ENCODE measurements at places on chromosomes 13 and 19.

GRCh38 chr19:14571695-14572490 is at the start of gene NDUFB7:
TSS of gene NDUFB7 (minus strand) at chr19:14572066. CDS start at chr19:14572000, 66 bp downstream.
- DNase-seq, result peak; percentile 94

DNA sequence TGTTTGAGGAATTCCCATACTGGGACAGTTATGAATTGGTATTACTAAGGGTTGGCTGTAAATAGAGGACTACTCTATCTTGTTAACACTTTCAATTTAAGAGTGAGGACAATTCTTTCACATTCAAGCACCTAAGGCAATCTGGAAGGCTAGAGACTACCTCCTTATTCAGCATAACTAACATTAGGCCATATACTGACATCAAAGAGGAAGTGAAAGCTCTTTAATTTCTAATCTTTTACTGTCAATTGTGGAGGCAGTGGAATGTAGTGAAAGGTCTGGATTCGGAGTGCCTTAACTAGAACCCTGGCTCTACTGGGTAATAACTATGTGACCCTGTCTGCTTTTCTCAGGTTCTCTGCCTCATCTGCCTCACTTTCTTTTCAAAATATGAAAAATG is 134.0 kb downstream of the UFM1 start:
- no peak for DNase-seq

GRCh38 chr13:19955873-19956559 is 2.5 kb upstream of the ZMYM2 start:
- no peak for DNase-seq

- DNase-seq, result no peak
Observed at GRCh38 chr19:17244618-17245534, 843 bp downstream of the NR2F6 start.

- DNase-seq, result no peak
Observed at GRCh38 chr13:80157261-80157932, 183.5 kb downstream of the SPRY2 start.

GRCh38 chr19:4768934-4769777 is 22.4 kb upstream of the FEM1A start:
- DNase-seq, result peak; percentile 72

- no peak for DNase-seq
Observed at GRCh38 chr13:73065665-73066340, 7.0 kb downstream of the KLF5 start.

GRCh38 chr19:47582320-47582909 is 9.5 kb upstream of the ZNF541 start:
- DNase-seq, result no peak

- DNase-seq, result no peak
Observed at GRCh38 chr19:42095814-42096230, 19.9 kb downstream of the ZNF574 start.

- peak; percentile 61 for DNase-seq
Observed at GRCh38 chr19:4064496-4065260, 2.0 kb downstream of the ZBTB7A start.

- no peak for DNase-seq
Observed at GRCh38 chr13:47317356-47317755, 420.5 kb upstream of the HTR2A start.

DNA sequence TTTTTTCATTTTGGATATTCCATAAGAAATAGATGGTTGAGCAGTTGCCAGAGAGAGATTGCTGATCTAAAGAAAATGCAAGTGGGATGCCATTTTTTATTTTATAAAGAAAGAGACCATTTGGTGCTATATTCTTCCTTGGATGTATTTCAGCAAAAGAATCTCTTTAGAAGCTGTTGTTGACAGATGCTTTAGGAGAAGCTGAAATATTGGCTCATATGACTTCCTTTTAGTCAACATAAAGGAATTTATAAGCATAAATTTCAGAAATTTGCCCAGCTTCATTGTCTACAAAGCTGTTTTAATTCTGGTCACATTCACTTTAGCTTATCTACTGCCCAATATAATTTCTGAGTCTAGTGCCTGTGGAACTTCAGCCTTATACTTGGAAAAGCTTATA is 36.9 kb downstream of the POLR1D start:
- no peak for DNase-seq

DNA sequence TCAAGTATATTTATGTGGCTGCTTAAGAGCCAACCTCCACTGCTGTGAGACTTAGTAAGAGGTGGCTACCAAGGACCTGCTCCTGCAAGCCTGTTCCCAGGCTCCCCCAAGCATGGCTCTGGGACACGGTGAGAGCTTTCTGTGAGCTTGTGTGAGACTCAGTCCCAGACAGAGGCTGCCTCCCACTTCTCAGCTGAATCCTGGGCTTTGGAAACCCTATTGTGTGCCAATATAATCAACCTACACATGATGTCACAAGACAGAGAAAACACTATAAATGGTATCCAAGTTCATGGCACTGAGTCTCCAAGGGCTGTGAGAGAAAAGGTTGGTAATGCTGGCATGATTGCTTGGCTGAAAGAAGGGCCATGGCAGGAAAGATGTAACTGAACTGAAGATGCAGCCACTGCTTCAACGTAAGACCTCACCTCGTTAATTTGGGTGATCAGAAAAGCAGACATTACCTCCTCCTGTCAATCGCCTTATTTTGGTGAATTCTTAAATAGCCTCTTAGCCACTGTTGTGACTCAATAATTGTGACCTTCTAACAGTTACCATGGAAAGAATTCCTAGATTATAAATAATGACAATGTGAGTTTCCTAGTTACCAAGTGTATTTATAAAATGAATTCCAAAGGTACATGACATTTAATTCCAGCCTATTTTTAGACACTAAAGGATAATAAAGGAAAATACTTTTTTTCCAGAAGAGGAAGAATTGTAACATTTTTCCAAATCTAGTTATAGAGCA is 332.0 kb downstream of the IRS2 start:
- DNase-seq, result no peak

DNA sequence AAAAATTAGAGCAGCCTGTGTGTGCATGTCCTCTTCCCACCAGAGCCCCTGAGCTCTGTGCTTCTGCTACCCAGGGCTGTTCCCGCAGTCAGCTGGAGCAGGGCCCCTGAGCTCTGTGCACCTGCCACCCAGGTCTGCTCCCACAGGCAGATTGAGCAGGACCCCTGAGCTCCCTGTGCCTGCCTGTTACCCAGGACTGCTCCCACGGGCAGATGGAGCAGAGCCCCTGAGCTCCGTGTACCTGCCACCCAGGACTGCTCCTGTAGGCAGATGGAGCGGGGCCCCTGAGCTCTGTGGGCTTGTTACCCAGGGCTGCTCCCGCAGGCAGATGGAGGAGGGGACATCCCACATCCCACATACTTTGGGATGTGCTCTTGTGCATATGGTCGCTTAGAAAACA is 186.8 kb upstream of the SOX1 start:
- DNase-seq, result no peak

GRCh38 chr19:4909897-4910593 is 744 bp downstream of the UHRF1 start:
- peak; percentile 92 for DNase-seq

- no peak for DNase-seq
Observed at GRCh38 chr13:99050983-99051488, 73.2 kb upstream of the DOCK9 start.

DNA sequence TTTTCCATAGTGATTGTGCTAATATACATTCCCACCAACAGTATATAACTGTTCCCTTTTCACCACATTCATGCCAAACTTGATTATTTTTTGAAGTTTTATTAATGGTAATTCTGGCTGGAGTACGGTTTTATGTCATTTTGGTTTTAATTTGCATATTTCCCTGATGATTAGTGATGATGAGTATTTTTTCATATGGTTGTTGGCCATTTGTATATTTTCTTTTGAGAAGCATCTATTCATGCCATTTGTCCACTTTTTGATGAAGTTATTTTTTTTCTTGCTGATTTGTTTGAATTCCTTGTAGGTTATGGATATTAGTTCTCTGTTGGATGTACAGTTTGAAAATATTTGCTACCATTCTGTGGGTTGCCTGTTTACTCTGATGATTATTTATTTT is 484.4 kb upstream of the SPRY2 start:
- no peak for DNase-seq

DNA sequence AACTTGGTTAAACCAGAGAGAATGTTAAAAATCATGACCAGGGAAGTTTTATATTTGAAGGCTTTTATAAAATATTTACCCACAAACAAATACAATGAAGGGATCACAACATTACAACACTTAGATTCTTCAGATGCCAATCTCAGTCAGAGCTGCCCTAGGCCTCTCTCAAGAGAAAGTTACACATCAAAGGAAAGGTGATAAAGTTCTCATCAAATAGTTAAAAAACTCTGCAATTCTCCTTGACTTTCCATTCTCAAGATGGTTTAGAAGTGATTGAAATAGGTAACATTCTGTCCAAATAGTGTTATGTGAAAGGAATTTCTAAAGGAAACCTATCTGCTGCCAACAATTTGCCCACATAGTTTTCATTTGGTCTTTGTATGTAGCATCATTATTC is 1115.2 kb upstream of the MIR17HG start:
- DNase-seq, result no peak

- peak; percentile 16 for DNase-seq
Observed at GRCh38 chr13:99280166-99280565, 22.0 kb upstream of the GPR18 start.

- DNase-seq, result no peak
Observed at GRCh38 chr13:111245576-111246384, 74.7 kb upstream of the TEX29 start.

DNA sequence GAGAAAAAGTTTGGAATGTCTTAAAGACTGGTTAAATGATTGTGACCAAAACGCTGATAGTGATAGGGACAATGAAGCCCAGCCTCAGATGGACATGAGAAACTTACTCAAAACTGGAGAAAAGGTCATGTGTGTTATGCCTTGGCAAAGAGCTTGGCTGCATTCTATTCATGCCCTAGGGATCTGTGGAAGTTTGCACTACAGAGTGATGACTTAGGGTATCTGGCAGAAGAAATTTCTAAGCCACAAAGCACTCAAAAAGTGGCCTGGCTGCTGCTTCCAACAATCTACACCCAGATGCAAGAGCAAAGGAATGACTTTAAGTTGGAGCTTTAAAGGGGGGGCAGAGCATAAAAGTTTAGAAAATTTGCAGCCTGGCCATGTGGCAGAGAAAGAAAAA is 521.3 kb downstream of the UQCRFS1 start:
- DNase-seq, result no peak

DNA sequence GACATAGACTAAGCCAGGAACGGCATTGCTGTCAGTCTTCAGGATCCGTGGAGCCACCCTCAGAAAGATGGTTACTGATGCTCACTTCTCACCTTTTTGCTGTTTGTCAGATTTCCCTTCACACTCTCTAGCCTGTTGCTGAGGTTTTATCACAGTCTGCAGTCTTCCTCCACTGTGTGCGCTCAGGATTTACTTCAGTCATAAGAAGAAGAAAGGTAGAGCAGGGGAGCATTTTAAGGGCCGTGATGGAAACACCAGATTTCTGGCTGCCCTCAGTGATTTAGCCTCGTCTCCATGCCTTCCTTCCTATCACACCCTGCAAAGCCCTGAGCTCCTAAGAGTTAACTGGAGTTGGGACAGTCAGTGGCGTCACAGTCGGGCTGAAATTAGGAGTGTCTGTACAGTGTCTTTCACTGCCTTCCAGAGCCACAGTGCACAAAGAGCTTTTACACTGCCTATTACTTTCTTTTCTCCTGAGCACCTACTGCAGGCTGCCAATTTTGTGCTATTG is 60.0 kb upstream of the GPR183 start:
- no peak for DNase-seq

DNA sequence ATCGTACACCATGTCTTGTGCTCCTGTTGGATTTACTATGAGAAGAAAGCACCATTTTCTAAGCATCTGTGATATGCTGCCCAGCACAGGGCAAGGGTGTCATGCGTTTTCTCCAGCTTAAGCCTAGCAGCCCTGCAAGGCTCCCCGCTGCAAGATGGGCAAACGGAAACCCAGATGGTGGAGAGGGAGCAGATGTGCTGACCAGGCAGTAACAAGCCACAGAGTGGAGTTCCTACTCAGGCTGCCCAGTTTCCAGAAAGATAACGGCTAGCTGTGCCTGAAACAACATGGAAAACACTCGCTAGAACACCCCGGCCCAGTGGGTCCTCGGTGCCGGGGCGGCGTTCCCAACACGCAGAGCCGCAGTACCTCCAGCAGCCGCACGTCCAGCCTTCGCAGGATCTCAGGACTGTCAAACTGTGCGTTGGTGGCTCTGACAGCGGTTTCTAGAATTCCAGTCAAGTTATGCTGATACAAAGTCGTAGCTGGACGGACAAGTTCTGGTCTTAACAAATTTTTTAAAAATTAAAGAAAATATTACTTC is 68.4 kb downstream of the TUBGCP3 start:
- no peak for DNase-seq

DNA sequence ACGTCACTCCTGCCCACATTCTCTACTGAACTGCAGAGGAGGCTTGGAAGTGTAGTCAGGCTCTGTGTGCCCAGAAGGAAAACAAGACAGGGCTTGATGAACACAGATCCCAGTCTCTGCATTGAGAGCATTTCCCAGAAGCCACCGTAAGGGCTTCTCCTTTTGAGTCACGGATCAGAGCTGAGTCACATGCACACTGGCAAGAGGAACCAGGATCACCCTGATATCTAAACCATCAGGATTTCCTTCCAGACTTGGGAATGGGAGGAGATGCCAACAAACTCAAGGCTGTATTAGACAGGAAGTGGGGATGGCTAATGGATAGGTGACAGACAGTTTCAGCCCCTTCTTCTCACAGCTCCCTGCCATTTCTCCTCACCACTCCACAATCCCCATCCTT is 17.7 kb upstream of the FBXO17 start:
- no peak for DNase-seq

DNA sequence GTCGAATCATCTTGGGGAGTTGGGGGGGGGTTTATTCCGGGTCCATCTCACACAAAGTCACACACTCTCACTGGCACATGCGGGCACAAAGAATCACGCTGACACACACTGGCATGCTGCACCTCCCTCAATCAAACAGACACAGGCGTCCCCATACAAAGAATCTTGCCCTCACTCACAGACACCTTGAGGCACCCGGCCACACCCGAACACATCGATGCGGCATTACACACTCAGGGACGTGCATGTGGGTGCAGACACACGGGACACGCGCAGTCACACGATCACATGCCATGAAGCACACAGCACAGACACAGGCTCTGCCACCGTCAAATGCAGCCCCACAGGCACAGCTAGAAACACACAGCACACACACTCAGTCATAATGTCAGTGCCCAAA is 7.8 kb downstream of the NFIX start:
- no peak for DNase-seq

- no peak for DNase-seq
Observed at GRCh38 chr13:50453188-50453587, 390.3 kb downstream of the DLEU7 start.

- DNase-seq, result no peak
Observed at GRCh38 chr13:107669391-107669993, 545.8 kb downstream of the LIG4 start.

DNA sequence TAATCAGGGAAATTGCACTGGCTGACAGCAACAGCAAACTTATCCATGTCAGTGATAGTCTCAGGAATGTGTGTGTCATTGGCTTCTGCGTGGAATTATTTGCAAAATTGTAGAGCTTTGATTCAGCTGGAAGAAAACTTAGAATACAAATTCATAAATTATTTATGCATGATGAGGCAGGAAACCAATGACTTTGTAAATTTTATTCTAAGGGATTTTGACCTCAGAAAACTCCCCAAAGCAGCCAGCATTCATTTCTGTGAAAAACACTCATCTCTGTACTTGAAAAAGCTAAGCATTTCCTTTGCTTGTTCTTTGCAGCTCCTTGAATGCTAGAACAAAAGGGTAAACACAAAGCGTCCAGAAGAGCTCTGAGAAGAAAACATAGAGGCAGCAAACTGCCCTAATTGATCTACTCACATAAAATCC is 162.4 kb downstream of the DCT start:
- DNase-seq, result no peak

GRCh38 chr13:27170516-27171243 is 931 bp downstream of the USP12 start:
- DNase-seq, result peak; percentile 34

GRCh38 chr13:65864039-65864438 is 1366.1 kb downstream of the PCDH9 start:
- no peak for DNase-seq

Measured in CD4-positive, alpha-beta T cell treated with Interleukin-4 for 1 hour (primary cell).